ENCODE measurements at places on chromosomes 16 and 17.

DNA sequence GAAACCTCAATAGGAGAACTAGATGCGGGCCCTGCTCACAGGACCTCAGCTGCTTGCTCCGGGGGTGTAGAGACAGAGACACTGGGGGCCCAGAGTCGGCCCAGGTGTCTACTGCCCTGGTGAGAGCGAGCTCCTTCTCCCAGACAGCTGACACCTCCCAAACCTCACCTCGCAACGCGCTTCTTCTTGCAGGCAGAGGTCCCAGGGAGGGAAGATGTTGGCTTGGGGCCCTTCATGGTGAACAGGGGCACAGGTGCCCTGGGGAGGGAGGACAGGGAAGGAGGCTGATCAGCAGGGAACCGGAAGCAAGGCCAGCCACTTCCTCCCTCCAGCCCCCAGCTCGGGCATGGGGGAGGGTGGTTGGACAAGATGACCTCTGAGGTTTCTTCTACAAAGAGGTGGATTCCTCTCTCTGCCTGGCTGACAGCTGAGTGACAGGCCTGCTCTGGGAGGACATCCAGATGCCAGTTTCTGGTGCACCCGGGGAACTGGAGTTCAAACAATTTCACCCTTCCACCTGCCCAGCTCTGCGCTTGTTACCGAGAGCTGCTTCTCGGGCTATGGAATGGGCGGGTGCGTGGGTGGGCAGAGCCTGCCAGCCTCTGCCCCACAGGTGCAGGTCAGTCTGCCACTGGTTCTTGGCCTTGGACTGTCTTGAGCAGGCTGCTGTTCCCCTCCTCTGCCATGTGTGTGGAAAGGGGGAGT lies 11.7 kb upstream of the GFAP start:
- no peak for DNase-seq

DNA sequence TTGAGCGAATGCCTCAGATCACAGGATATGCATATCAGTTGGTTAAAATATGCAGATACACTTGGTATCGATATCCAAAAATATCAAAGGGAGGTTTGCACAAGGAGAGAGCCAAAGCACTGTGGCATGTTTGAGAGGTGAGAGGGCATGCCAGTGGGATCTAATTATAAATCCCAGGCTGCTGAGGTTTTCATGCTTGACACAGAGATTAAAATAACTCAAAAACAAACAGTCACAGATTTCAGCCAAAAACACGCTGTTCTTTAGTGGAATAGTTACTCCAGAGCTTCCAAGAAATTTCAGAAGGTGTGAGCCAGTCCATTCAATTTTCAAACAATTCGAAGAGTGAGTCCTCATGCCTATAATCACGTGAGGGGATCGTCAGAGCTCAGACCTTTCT lies 477.9 kb downstream of the SOX9 start:
- no peak for DNase-seq

- DNase-seq = no peak
Measured at GRCh38 chr17:74584292-74585060, 7.6 kb downstream of the CD300LD start.

DNA sequence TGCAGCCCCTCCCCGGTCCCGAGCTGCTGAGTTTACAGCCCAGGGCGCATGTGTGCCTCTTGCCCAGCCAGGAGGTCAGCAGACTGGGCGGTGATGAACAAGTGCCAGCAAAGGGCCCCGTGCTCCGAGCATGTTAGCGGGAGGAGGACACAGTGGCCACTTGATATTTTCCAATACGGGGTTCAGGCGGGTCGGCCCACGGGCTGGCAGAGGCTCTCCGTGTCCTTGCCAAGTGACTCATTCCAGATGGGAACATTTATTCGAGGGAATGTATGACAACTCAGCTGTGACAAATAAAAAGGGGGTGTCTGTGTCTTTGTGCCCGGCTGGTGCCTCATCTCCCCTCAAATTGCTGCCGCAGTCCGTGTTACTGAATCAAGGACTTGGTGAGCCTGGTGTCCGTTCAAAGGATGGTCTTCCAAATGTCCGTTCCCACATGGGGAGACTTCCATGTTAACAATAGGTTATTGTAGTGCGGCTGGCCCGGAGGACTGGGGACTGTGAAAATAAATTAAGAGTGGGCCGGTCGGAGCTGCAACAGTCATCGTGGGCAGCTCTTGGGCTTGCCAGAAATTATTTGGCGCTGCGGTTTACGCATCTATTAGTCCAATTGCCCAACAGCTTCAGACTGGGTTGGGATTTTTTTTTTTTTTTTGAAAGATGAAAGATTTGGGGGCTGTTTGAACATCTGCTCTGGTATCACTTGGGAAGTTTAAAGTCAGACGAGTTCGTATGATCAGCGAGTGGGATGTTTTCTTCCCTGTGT lies 174.0 kb upstream of the CIBAR2 start:
- DNase-seq = no peak

DNA sequence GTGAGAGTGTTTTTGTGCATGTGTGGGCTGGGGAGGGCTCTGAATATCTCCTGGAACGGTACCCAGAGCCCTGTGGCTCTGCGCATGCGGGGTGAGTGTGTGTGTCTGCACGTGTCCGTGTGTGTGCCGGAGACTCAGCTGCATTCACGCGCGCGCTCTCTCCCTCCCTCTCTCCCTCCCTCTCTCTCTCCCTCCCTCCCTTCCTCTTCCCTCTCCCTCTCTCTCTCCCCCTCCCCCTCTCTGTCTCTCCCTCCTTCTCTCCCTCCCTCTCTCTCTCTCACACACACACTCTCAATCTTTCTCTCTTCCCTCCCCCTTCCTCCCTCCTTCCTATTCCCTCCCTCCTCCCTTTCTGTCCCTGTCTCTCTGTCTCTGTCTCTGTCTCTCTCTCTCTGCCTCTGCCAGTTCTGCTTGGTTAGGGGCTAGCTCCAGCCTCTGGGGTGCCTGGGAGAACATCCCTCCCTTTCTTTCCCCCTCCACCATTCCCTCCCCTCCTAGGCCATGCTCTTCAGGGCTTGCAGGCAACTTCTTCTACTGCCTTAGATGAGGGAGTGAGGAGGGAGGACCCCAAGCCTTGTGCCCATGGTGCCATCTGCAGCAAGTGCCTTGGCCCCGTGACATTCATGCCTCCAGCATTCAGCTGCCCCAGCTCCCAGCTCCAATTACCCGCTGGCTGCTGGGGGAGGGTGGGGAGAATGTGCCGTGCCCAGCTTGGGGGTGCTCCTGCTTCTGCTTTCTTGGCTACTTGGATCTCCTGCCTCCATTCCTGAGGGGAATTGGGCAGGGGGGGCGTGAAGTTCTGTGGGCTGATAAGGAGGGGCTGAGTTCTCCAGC lies 6.4 kb downstream of the THRA start:
- peak; percentile 73 for DNase-seq

DNA sequence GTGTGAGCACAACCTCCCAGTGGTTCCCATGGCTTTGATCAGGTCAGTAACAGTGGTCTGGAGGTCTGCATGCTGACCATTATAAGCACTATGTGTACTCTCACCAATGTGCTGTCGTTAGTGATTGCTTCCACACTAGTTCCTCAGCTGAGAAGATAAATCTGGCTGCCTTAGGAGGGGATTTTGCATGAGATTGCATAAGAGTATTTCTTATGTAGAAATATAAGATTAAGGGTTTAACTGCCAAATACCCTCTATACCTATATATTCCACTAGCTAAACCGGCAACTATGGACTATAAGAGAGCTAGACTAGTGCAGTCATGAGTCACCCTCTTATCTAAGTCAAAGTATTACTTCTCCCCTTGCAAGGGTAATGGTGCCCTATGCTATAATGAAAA lies 580.2 kb downstream of the CDH11 start:
- DNase-seq = no peak

DNA sequence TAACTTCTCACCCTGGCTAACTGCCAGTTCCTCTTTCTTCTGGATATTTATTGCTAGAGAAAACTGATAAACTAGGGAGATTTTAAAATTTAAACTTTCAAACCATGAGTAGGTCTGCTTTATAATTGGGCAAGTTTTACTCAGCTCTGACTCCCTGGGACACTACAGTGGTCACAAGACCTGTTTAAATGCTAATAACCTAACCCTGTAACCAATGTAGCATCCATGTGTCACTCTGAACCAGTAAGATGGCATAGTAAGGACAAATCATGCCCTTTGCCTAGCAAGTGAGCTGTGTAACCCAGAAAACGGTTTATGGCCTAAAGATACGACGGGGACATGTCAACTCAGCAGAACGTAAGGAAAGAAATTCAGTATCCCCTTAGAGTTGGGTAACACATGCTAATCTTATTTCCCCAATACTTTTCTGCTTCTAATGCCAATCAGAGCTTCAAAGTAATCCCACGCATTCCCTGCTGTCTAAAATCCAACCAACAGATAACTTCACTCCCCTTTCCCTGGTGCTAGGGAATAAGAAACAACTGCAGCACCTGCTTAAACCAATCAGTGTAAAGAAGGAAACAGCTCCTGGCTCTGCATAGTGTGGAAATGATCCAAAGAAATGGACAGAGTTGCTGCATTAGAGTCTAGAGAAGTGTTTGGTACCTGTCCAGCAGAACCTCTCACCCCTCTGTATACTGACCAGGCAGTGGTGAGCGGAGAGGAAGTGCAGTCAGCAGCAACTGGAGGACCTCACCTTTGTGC lies 85.7 kb downstream of the NCOR1 start:
- DNase-seq = no peak

All from activated T-helper 9 cell treated with anti-CD3 and anti-CD28 coated beads, Interleukin-2, amount 50 U/mL, for 16 hours (primary cell).